Thoracic aorta (tissue), 2 donors: ENCODE measurements at places on chromosomes 7 and 10.

DNA sequence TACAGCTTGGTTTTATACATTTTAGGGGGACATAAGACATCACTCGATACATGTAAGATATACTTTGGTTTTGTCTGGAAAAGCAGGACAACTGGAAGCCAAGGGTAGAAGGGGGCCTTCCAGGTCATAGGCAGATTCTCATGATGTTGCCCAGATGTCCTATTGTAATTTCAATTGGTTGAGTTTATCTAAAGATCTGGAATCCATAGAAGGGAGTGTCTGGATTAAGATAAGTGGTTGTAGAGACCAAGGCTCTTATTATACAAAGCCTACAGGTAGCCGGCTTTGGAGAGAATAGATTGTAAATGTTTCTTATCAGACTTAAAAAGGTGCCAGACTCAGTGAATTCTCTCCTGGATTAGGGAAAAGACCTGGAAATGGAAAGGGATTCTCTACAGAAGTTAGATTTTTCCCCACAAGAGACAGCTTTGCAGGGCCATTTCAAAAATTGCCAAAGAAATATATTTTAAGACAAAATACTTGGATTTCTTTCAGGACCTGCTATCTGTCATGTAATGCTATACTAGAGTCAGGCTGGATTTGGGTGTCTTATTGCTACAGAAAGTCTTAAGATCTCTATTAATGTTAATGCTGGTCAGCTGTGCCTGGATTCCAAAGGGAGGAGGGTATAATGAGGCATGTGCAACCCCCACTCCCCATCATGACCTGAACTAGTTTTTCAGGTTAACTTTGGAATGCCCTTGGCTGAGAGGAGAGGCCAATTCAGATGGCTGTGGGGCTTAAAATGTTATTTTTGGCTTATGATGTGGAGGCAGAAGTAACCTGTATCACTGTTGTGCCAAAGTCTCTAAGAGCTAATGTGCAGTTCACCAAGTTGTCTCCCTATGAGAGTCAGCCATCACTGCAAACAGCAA, 511.1 kb upstream of the C7orf33 start:
- no peak for DNase-seq

- no peak for DNase-seq
Observed at GRCh38 chr10:33743429-33743857, 409.0 kb upstream of the NRP1 start.

- DNase-seq, result no peak
Observed at GRCh38 chr7:22894546-22894945, 71.9 kb upstream of the TOMM7 start.

DNA sequence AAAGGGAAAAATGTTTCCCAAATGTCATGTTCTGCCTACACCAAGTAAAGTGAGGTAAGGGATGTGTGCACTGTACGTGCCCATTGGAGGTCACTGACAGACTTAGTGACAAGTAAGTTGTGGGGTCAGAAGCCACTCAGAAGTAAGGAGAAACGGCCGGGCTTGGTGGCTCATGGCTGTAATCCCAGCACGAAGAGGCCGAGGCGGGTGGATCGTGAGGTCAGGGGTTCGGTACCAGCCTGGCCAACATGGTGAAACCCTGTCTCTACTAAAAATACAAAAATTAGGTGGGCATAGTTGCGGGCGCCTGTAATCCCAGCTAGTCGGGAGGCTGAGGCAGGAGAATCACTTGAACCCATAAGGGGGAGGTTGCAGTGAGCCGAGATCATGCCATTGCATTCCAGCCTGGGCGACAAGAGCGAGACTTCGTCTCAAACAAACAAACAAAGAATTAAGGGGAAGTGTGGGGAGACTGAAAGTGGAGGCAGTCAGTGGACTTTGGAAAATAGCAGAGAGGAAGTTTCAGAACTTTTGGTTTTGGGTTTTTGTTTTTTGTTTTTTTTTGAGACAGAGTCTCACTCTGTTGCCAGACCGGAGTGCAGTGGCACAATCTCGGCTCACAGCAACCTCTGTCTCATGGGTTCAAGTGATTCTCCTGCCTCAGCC, 114.8 kb downstream of the WDFY4 start:
- DNase-seq, result no peak

DNA sequence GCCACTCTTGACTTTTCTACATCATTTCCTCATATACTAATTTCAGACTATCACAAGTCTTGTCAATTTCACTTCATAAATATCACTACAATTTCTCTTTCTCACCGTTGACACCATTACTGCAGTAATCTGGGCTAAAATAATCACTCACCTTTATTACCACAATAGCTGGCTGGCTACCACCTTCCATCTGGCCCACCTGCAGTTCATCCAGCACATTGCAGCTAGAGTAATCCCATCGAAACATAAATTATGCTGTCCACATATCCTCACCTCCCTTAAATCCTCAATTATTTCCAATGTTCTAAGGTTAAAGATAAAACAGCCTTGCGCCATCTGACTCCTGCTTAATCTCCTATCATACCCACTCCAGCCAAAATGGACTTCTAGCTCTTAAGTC, 16.0 kb downstream of the DGKB start:
- DNase-seq, result no peak

- DNase-seq, result no peak
Observed at GRCh38 chr10:94500063-94500462, 45.5 kb upstream of the HELLS start.
